Lung microvascular endothelial cell (primary cell): ENCODE measurements at places on chromosomes 3 and 15. TPM values are rescaled to one million over a fixed set of nuclear protein-coding genes. Genes with fewer than 3 reads are reported as not detected.

DNA sequence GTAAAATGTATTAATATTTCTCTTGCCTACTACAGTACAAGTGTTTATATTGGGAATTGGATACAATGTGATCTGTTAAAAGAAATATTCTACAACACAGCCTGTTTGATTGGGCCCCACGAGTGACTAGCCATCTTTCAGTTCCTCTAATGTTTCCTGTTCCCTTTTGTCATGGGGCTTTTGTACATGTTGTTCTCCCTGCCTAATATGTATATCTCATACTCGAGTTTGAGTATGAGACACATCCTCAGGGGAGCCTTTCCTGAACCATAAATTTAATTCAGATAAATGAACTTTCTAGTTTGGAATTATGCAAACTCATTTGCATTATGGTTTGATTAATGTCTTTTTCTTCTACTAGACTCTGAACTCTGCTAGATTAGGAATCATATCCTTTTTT, 65.5 kb downstream of the MEF2A start:
- DNase-seq = peak; percentile 70

DNA sequence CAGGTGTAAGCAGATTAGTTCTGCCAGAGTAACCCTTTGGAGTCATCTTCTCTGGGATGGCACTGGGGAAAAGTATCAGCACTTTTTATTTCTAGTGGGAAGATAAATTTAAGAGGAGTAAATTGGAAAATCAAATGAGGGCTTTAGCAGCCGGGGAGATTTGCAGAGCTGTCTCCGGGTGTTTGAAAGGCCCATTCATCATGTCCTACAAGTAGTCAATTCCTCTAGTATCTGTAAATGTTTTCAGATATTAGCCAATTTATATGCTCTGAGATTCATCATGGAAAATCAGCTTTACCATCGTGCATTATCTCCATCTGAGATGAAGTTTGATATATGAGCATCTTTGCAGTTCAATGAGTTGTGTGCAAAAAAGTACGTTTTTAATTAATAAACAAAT, 93.6 kb downstream of the CDIN1 start:
- no peak for DNase-seq

- DNase-seq = no peak
These were observed 513.2 kb upstream of the GOLIM4 start for GRCh38 chr3:168608926-168609325.

- no peak for DNase-seq
These were observed 139.2 kb upstream of the WNT5A start for GRCh38 chr3:55626279-55626665.

- DNase-seq = no peak
These were observed 13.0 kb downstream of the CYP1A1 start for GRCh38 chr15:74712311-74712710.

Gene PRR20G
- total RNA-seq = not detected in 2 replicates

Gene TXNRD3
- total RNA-seq = 6.3 and 6.8 TPM in 2 replicates

Gene TM4SF18
- 150 and 273 TPM in 2 replicates for total RNA-seq
